Left lobe of liver (tissue), 2 donors: ENCODE measurements at places on chromosomes 2 and 18.

GRCh38 chr18:11795916-11796315, 55.3 kb upstream of the CHMP1B start:
- no peak for DNase-seq

DNA sequence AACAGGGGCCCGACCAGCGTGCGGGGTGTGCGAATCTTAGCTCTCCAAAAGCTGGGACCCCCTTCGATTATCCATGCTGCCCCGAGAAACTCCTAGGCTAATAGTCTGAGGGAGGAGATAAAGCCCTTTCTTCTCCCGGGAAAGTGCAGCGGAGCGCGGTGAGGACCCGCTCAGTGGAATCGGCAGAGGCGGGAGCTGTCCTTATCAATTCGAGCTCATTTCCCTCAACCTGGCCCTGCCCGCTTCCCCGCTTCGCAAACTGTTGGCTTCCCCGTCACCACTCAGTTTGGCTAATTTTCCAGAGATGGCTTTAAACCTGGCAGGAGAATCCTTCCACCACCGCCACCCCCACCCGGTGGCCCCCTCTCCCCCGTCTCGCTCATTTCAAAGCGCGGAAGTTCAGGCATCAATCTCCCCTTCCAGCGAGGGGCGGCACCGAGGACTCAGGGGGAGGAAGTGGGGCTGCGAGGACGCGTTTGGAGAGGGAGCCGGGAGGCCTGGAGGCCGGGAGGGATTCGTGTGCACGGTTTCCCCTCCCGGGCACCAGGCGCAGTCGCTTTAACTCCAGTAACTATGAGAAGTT, 1.6 kb downstream of the KLHL14 start:
- DNase-seq: no peak

- no peak for DNase-seq
Observed at GRCh38 chr18:75041586-75041985, 167.4 kb downstream of the PTGR3 start.

DNA sequence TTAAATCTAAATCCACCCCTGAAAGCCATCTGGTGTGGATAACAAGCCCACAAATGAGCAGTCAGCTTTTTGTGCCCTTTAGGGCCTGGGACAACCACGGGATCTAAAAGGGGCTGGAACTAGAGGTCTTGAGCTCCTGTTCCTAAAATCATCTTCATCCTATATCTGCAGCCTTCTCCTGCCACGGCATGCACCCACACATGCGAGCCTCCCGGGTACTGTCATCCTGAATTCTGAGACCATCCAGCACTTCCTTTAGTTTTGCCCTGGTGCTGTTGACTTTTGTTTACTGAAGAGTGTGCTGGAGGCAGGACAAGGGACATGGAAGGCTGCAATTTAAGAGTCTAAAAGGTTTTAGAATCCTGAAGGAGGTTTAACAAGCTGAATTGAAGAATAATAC, 183.2 kb downstream of the FAM210A start:
- no peak for DNase-seq

DNA sequence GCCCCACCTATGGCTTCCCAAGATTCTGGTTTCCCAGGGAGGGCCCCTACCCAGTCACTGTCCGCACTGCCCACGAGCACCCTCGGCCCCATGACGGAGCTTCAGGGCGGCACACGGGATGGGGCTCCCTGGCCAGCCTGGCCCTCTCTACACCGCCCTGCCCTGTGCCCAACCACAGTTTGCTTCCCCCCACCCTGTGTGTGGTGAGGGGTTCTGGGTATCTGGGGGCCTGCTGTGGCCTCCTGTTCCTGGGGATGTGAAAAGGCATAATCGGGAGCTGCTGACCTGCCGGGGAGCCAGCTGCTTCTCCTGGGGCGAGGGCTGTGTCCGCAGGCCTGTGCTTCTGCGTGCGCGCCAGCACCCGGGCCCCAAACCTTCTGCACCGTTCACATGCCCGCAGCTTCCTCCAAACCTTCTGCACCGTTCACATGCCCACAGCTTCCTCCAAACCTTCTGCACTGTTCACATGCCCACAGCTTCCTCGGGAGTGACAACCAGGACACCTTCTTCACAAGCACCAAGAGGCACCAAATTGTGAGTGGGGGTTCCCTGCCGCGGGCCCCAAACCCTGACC, 12.4 kb downstream of the ANO7 start:
- DNase-seq: no peak

DNA sequence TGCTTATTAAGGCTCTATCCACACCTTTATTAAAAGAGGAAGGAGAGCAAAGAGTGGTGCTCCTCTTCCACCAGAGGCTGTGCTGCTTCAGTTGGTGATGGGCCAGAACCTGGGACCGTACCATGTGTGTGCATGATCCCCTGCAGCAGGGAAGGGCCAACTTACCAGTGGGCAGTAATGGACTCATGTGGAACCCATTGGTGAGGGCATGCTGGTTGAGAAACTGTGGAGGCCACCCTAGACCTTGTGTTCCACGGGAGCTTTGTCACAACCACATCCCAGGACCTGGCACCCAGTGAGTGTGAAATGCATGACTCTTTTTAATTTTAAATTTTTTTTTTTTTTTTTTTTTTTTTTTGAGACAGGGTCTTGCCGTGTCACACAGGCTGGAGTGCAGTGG, 5.4 kb downstream of the UBE2F start:
- no peak for DNase-seq
